ENCODE measurements at places on chromosomes 11 and 22. TPM values are rescaled to one million over a fixed set of nuclear protein-coding genes. Genes with fewer than 3 reads are reported as not detected.
A peak's percentile ranks its signal among the peaks of the same experiment; 100 is the strongest.

DNA sequence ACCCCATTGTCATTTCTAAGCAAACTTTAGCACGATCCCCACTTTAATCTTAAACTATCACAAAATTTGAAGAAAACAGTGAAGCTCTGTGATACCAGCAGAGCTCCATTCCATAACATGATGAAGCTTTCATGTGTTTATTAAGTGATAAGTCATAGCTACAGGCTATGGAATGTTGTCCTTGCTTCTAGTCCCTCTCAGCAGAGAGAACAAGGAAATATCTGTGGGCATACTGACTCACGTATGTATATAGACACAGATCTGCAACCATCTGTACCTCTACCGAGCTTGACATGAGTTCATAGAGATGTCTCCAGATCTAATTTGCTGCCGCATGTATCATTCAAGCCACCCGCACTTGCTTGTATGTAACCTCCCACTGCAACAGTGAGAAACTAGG is 588.9 kb downstream of the ETS1 start:
- DNase-seq: no peak

GRCh38 chr22:37940698-37941376 is 12.6 kb downstream of the C22orf23 start:
- no peak for DNase-seq

DNA sequence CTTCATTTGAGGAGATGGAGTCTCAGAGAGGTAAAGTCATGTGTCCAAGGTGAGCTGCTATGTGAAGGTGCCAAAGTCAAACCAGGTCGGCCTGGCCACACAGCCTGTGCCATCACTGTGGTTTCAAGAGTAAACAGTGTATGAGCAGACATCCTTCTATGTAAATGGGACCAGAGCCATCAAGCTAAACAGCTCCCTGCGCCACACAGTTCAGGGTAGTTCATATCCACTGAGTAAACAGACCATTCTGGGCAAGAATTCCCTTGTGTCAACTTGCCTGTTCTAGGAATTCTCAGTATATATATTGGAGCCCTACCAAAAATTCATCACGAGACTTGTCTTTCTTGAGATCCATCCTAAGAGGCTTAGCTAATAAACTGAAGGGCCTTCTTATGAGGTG is 77.5 kb downstream of the AMOTL1 start:
- no peak for DNase-seq

DNA sequence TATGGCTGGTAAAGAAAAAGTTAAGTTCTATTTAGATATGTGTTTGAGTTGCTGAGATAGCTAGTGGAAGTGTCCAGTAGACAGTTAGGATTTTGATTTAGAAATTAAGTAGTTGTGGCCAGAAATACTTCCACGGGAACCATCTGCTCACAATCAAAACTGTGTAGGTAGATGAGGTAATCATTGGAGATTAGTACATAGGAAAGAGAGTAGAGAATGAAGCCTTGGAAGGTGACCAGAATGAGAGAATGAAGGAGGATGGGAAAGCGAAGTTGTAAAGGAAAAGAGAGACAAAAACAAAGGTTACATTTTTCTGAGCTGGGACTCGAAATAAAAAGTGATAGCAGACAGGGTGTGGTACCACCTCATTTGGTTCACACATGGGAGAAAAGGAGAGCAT is 296.9 kb upstream of the SORL1-AS1 start:
- DNase-seq: no peak

DNA sequence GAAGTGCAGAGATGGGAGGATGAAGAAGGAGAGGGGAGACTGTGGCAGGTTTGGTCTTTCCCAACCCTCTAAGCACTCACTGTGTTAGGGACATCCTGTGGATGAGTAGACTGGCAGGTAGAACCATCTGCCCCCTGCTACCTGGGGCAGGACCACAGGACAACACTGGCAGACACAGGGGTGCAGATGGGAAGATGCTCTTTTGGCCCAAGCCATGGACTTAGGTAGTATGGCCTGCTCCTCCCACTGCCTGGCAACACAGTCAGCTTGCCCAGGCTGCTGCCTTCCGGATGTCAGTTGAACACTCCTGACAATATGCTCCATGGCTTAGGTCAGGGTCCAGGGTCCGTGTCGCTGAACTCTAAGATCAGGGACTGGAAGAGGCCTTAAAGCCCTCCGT is 140.7 kb upstream of the NAV2 start:
- DNase-seq: no peak

DNA sequence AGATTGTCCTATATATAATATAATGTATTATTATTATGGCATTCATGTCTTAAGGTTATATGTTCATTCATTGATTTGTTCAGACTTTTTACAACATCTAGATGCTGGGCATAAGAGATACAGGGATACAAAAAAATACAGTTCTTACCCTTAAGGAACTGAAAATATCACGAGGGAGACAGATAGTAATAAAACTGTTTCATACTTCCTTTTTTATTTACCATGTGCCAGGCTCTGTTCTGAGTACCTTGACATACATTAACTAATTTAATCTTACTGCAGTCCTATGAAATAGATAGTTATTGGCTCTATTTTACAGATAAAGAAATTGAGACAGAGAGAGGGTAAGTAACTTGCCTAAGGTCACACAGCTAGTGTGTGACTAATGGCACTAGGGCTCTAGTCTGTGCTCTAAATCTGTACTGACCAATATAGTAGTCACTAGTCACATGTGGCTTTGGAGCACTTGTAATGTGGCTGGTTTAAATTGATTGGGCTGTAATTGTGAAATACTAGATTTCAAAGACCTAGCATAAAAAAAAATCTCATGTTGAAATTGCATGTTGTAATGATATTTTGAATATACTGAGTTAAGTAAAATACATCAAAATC is 21.3 kb downstream of the TRIM44 start:
- DNase-seq: no peak

GRCh38 chr22:30398685-30399680 is 2.2 kb downstream of the SEC14L2 start:
- DNase-seq: no peak

DNA sequence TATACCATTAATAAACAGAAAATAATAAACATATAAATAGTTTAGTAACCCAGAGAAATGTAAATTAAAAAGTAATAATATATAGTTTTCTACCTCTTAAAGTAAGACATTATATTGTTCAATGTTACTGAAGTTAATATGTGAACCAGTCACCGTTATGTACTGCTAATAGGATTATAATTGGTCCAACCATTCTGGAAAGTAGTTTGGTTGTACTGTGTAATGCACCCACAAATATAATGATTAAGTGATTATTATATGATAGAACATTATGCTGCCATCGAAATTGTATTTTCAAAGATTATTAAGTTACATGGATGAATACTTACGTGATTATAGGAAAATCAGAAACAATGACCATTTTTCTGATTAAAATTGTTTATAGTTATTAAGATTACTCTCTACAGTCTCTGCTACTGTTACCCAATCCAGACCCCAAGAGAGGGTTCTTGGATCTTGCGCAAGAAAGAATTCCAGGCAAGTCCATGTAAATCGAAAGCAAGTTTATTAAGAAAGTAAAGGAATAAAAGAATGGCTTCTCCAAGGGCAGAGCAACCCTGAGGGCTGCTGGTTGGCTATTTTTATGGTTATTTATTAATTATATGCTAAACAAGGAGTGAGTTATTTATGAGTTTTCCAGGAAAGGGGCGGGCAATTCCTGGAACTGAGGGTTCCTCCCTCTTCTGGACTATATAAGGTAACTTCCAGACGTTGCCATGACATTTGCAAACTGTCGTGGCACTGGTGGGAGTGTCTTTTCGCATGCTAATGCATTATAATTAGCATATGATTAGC is 50.1 kb downstream of the ACER3 start:
- no peak for DNase-seq

- no peak for DNase-seq
Measured at GRCh38 chr11:28701760-28702449, 593.7 kb downstream of the METTL15 start.

DNA sequence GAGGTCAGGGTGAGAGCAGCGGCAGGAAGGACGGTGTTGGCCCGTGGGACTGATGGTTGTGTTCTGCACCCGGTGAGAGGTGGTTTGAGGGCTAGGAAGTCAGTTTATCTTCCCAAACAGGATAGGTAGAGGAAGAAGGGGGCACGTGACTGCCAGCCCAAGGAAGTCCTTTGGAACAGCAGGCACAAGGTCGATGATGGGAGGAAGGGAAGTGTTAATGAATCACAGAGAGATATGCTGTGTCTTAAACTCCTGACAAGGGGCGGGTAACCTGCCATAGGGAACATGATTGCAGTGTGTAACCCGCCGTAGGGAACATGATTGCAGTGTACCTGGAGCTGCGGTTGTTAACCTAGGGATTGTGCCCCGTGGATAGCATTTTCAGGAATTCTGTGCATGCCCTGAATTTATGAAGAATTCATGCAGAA is 49.0 kb downstream of the PRR5L start:
- no peak for DNase-seq

GRCh38 chr11:64742889-64743590 is 902 bp downstream of the RASGRP2 start:
- peak; percentile 90 for DNase-seq

DNA sequence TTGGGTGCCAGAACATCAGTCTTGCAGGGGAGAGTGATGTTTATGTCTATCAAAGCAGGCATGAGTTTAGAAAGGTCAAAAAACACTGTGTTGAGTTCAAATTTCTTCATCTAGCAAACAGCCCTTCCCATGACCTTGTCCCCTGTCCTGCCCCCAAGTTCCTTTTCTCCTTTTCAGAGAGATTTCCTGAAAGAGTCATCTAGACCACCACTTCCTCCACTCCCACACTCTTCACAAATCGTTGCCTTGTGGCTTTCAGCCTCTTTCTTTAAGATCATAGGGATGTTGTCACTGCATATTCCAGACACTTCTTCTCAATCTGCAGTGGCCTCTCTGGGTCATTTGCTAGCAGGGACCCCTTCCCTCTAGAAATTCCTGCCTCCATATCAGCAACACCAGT is 290.5 kb downstream of the TENM4 start:
- DNase-seq: no peak

- no peak for DNase-seq
Measured at GRCh38 chr22:47966316-47966715, 1203.9 kb downstream of the TBC1D22A start.

GRCh38 chr11:112128483-112129121 is 35.3 kb downstream of the IL18 start:
- DNase-seq: peak; percentile 70

DNA sequence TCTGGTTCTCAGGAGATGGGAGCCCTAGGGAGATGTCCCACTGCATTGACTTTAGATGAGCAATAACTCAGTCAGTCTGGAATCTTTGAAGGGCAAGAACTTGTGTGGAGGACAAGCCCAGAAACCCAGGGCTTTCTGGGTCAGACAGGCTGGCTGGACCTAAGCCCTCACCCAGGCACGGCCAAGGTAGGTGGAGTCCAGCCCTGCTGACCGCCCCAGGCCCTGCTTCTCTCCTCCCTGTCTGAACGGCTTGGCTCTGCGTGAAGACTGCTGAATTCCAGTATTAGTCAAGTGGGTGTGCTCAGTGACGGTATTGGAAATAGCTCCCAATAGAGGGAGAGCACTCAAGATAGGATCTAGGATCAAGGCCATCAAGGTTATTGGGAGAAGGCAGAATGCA is 6.1 kb downstream of the CXCR5 start:
- peak; percentile 95 for DNase-seq

DNA sequence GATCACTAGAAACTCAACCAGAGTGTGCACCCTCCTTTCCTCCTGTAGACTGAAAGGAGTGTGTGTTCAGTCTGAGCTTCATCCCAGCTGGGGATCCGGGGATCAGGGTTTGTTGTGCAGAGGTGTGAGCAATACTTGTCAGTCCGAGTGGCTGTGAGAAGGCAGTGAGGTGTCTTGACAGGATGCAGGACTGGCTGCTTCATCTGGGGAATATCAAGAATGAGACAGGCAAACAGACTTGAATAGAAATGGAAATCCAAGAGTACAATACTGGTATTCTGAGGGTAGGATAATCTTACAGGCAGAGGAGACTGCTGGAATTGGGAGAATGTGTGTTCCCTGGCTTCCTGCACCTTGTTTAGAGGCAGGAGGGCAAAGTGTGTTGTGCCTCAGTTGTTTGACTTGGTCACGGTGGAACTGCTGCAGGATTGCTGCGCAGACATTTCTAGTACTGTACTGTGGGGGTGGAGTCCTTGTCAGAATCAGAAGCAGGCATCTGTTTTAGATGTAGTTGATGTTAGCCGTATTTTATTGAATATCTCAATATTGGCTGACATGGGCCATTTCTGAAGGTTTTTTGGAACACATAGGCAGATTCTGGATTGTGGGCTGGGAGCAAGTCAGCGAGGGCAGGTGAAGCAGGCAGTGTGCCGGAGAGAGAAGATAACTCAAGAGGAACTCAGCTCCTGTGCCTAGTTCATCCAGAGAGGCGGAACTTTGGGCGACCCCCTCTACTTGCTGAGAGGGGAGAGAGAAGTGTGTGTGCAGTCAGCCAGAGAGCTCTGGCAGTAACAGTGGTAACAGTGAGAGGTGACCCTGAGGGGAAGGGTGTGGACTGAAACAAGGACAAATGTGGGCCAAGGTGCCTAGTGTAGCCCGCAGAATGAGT is 27.1 kb upstream of the GRK2 start:
- no peak for DNase-seq

DNA sequence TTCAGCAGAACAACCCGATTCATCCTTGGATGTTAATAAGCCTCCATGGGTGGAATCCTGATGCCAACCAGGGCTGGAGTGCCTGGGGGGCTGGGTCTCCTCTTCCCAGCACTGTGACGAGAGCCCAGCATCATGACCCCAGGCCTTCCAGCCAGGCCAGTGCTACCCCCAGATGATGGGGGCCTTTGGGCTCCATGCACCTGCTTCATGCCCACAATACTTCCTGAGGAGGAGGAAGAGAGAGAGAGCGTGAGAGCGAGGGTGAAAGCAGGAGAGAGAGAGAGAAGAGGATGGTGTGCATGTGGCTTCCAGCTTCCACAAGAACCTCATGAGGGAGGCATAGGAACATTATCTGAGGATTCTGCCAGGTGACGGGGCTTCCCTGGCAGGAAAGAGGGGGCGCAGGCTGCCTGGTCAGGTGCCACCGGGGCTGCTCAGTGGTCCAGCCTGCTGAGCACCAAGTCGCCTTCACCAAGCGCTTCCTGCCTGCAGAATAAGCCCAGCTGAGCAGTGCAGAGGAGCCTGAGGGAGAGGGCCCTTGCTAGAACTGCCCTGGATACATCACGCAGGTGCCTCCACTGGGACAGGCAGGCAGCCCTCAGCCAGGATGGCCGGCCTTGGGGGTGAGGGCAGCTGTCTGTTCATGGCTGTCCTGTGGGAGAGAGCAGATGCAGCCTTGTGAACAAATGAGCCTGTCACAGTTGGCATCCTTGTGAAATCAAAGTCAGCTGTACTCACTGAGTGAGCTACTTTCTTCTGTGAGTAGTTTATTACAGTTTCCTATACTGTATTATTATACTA is 243.3 kb upstream of the B3GAT1 start:
- no peak for DNase-seq

GRCh38 chr11:120389693-120390584 is 53.7 kb downstream of the ARHGEF12 start:
- DNase-seq: no peak

- no peak for DNase-seq
Measured at GRCh38 chr11:8714622-8715225, 32.1 kb downstream of the RPL27A start.

- DNase-seq: no peak
Measured at GRCh38 chr11:67356864-67357561, 3.7 kb upstream of the POLD4 start.

Gene NAV2
- total RNA-seq: 62.6 TPM

Gene LMO2
- total RNA-seq: 56.0 TPM

Gene LAYN
- 27.2 TPM for total RNA-seq

Gene MISFA
- total RNA-seq: not detected

Gene ART5
- not detected for total RNA-seq

Gene ZBED4
- 10.1 TPM for total RNA-seq

Gene WNT11
- 11.7 TPM for total RNA-seq

Gene SOX6
- 1.6 TPM for total RNA-seq

Gene ATP6V1E1
- 94.6 TPM for total RNA-seq

Gene OR4A5
- not detected for total RNA-seq

Gene APOL3
- 47.3 TPM for total RNA-seq

Gene MPZL2
- total RNA-seq: 53.0 TPM

Gene LSP1
- total RNA-seq: 41.9 TPM

Gene MUC15
- not detected for total RNA-seq
